ENCODE measurements at places on chromosomes 5 and 9.
A peak's percentile ranks its signal among the peaks of the same experiment; 100 is the strongest.

DNA sequence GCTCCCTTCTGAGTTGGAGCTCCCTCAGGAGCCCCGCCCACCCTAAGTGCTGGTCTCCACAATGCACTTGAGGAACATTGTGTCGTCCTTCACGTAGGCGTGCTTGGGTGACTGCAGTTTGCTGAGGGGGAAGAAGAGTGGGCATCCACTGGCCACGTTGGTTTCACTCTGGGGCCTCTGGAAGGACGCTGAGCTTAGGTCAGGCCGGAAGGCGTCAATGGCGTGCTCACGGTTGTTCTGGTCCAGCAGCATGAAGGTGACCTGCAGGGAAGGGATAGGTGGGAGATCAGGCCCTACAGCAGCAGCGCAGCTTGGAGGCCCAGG, 21.7 kb downstream of the TRAF1 start:
- no peak for DNase-seq

- DNase-seq: no peak
Observed at GRCh38 chr9:97866848-97867247, 13.8 kb downstream of the FOXE1 start.

DNA sequence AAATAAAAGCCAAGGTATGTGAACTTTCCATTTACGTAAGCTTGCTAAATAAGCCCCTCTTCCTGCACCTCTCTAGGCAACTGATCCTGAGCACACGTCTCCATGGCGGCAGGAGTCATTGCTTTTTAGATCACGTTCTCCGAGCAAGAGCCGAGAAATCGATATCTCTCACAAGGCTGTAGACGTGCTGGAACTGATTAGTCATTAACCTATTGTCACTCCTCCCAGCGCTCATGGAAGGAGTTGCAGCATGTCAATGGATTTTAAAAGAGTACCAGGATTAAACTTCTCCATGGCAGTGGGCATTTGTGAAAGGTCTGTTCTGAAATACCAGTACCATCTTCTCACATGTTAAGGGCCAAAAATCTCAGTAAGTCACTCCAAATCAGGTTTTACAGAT, 4.7 kb upstream of the ADCY2 start:
- no peak for DNase-seq

- no peak for DNase-seq
Observed at GRCh38 chr9:89740722-89741121, 135.9 kb downstream of the GADD45G start.

DNA sequence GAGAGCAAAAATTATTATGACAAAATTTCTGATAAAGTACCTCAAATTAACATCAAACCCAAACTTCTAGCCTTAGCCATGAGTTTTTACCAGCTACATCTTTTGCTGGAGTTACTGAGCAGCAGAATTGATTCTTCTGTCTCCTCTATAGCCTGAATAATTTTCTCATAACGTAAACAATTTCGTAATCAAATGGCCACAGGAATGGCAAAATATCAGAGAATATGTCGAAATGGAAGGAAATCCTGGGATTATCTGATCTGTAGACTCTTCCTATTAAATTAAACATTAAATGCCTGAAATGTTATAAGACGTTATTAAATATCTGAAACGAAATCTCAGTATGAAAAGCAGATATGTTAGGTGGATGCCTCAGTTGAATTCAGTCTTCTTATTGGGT, 41.1 kb downstream of the LURAP1L start:
- DNase-seq: no peak

DNA sequence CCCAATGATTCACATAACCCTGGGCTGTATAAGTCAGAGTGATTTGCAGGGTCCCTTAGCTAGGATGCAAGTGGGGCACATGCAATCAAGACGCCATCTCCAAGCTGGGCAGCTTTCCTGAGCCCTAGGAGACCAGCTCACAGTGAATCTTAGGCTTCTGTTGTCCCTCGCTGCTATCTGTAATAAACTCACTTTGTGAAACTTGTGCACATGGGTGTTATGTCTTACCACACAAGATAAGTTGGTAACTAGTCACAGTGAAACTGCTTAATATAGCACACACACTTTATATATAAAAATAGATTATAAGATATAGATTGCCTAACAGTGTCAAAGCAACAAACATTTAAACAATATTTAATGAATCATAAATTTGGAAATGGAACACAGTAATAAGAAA, 658.5 kb downstream of the SLCO4C1 start:
- no peak for DNase-seq

DNA sequence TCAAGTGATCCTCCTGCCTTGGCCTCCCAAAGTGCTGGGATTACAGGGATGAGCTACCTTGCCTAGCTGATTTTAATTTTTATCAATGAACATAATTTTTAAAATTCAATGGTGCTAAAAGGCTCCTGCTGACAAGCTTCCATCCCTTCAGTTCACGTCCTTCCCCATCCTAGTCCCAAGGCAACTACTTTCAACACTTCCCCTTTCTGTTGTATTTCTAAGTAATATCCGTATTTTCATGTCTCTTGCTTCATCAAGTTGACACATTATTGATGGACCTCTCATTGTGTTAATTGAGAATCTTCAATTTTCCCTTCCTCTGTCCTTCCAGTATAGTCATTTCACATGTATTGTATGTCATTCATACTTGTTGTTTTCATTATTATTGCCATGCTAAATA, 93.8 kb upstream of the RASGRF2 start:
- DNase-seq: no peak

DNA sequence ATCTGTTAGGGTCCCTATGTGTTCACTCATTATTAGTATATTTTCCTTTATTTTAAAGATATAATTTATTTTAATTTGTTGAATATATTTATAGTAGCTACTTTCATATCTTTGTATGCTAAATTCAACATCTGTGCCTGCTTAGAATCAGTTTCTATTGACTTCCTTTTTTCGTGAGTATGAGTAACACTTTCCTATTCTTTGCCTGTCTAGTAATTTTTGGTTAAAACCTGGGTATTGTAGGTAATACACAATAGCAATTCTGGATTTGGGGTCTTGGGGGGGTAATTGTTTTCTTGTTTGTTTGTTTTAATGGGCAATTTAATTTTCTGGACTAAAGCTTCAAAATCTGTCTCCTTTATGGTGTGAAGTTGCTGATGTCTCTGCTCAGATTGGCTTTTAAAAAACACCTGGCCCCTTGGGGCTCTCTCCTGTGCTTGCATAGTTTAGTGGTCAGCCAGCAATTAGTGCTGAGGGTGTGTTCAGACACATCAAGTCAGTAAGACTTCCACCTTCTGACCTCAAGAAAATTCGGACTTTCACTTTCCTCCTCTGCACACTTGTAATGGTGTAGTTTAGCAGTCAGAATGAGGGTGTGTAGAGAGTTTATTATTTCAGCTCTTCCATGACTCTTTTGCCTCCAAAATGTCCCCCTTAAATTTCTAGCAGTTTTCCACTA, 124.4 kb upstream of the MAP1B start:
- DNase-seq: no peak

DNA sequence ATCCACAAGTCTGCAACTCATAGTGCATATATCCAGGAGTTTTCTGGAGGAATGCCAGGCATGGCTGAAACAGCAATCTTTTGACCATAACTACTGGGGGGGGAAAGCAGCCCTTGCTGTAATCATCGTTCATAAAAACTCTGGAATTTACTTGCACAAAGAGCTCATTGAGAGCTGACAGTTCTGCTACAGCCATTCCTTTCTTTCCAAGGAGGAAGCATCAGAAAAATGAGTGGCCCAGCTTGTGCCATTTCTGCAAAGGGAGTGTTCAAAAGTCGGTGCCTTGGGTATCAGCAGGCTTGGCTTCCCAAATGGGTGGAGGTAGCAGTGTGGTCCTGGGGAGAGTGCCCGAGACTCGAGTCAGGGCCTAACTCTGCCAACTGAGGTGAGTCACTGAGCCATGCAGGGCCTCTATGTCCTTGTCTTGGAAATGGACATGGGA, 101.5 kb downstream of the GCNT1 start:
- DNase-seq: no peak

- no peak for DNase-seq
Observed at GRCh38 chr5:168260353-168261226, 30.9 kb upstream of the WWC1 start.

- DNase-seq: no peak
Observed at GRCh38 chr5:95080030-95080429, 204.9 kb downstream of the MCTP1 start.

DNA sequence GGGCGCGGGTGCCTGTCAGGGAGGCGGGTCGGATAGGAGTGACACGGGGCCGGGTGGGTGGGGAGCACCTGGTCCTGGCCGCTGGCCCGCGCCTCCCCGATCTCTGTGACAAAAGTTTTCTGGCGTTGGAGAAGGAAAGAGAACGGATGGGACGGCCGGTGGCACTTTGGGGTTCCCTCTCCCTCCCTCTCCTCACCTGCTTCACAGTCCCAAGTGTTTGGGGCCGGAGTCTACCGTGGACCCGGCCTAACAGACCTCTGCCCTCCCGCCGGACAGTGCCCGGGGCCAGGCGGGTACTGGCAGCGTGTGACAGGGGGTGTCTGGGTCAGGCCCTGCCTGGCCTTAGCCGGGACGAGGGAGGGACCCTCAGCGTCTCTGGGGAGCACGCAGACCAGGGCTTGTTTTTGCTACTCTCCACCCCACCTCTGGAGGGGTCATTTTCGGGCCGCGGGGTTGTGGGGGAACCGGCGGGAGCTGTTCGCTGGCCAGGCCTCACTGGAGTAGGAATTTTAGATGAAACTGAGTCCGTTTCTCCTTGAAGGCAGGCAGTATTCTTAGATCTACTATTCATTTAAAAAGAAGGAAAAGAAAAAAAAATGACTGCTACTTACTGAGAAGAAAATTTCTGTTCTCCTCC, 1.7 kb downstream of the PRDM6 start:
- no peak for DNase-seq

GRCh38 chr5:134545070-134545868, 19.8 kb downstream of the JADE2 start:
- no peak for DNase-seq

DNA sequence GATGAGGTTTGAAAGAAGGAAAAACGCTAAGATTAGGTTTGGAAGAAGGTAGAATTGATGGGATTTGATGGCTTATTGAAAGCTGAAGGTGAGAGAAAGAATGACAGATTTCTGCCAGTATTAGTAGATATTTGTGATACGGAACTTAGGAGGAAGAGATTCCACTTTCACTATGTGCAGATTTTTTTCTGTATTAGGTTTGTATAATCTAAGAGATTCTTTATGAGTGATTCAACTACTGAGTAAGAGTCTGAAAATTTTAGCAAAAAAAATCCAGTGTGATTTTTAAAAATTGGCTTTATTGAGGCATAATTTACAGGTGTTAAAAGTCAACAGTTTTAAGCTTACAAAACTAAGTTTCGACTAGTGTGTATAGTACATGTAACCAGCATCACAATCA, 54.1 kb downstream of the AP3S1 start:
- DNase-seq: no peak

GRCh38 chr9:20313415-20313814, 308.9 kb downstream of the MLLT3 start:
- no peak for DNase-seq

DNA sequence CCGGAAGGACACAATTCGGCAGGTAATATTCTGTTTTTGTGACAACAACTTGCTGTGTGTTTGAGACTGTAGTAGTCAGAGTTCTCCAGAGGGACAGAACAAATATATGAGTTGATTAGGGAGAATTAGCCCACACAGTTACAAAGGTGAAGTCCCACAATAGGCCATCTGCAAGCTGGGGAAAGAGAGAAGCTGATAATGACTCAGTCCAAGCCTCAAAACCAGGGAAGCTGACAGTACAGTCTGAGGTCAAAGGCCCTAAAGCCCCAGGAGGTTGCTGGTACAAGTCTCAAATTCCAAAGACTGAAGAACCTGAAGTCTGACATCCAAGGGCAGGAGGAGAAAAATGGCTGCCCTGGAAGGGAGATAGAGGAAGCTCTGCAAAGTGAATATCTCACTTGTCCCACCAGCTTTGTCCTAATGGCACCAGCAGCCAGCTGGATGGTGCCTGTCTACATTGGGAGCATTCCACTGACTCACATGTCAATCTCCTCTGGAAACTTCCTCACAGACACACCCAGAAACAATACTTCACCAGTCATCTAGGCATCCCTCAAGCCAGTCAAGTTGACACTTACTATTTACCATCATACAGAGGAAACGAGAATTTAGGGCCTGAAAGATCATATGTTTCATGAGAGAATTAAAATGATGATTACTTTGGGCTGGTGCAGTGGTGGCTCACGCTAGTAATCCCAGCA, 36.3 kb upstream of the CTXN3 start:
- DNase-seq: peak; percentile 36

- DNase-seq: no peak
Observed at GRCh38 chr5:61588216-61588615, 256.2 kb downstream of the ZSWIM6 start.

- no peak for DNase-seq
Observed at GRCh38 chr5:149153751-149154610, 12.7 kb downstream of the ABLIM3 start.
